Activated CD4-positive, alpha-beta T cell treated with anti-CD3 and anti-CD28 coated beads, Interleukin-2, amount 10 ng/mL, durations not matched to agents 24 days and 14 days (primary cell): ENCODE measurements at places on chromosomes 13 and 19. TPM values are rescaled to one million over a fixed set of nuclear protein-coding genes. Genes with fewer than 3 reads are reported as not detected.

KIR3DL1 gene
- total RNA-seq, result not detected in 2 replicates

ZNF135 gene
- 0.05 TPM in 1 of 2 replicates, not detected in the other for total RNA-seq

HIPK4 gene
- not detected in 2 replicates for total RNA-seq

FFAR2 gene
- not detected in 2 replicates for total RNA-seq

FGF14 gene
- not detected in 2 replicates for total RNA-seq

CBY2 gene
- total RNA-seq, result not detected in 2 replicates

RGL3 gene
- total RNA-seq, result not detected in 2 replicates

DNA sequence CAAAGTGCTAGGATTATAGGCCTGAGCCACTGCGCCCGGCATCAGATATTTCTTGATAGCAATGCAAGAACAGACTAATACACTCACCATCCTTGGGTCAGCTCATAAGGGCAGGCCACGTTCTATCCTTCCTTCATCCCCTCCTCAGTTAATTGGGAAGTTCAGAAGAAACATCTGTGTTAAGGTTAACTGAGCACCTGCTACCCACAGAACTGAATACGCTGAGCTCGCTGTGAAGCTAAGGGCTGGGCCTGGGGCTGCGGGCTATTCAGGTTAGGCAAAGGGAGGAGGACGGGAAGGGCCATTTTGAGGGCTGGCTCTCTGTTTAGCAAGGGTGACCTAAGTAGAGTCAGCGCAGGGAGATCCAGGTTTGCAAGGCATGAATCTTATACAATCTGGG lies 43.0 kb upstream of the UQCRFS1 start:
- no peak for DNase-seq

DNA sequence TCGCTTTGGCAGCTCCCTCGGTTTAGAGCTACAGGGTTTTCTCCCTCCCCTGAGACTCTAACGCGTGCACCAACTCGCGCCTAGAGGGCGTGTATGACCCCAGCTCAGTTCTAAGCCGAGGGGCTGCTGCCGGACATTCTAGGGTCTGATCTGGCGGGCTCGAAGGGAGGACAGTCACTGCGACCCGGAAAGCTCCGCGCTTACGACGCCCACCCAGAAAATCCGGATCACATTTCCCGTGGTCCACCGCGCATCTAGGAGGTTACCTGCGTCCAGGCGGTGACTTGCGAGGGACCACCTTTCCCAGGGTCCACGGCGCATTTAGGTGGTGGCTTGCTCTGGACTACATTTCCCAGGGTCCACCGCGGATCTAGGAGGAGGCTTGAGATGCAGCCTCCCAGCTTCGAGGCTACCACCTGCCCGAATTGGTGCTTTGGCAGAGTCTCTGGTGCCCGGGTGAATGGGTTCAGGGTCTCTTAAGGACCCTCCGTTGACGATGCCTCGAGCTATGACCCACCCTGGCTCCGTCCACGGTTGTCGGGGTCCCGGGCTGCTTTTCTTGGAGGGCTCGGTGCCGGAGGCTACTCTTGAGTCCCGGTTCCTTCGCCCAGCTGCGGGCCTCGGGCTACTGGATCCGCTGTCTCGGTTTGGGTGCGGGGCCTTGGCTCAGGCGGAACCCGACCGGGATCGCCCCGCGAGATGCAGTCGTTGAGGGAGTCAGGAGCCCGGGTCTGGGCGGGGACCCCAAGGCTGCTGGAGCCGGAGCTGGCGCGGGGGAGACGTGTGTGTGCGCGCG lies 30.5 kb downstream of the ZNF146 start:
- DNase-seq, result no peak

- peak; percentile 8 for DNase-seq
Observed at GRCh38 chr13:48741377-48741776, 87.6 kb downstream of the CYSLTR2 start.

DNA sequence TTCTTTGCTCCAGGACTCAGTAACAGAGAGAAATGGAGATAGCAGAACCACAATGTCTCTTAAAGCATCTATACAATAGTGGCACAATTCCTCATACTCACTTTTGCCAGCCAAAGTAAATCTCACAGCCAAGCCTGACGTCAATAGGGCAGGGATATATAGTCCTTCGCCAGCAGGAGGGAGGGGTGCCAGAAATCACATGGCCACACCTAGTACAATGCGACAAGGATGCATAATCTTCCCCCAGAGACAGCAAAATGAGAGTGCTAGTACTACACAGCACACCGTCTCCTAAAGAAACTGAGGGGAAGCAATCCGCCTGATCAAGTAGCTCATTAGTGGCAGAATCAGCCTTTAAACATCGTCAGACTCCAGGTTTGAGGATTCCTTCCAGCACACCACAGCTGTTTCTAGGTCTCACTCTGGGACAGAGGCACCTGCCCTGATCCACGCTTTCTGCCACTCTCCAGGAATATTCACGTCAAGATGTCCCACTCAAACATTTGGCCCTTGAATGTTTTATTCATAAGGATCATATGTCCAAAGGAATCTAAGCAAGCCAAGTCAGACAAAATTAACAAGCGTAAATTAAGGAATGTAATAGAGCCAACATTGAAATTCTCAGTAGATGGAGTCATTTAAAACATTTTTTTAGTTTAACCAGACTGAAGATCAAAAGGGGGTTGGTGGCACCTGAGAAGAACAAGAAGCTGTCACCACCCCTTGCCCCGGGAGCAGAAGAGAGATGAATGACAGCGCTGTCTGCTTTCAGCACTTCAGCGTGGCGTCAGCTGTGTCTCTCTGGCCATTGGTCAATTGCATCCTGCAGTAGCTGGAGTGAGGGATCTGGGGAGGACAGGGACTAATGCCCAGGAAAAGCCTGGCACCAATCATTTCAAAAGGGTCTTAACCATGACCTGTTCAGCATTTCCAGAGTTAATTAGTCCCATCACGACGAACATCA lies 63.5 kb upstream of the SERP2 start:
- DNase-seq, result no peak

GRCh38 chr13:77338961-77339401 lies 12.1 kb upstream of the MYCBP2 start:
- DNase-seq, result peak; percentile 65

GRCh38 chr13:22696433-22696832 lies 484.3 kb upstream of the SGCG start:
- no peak for DNase-seq

DNA sequence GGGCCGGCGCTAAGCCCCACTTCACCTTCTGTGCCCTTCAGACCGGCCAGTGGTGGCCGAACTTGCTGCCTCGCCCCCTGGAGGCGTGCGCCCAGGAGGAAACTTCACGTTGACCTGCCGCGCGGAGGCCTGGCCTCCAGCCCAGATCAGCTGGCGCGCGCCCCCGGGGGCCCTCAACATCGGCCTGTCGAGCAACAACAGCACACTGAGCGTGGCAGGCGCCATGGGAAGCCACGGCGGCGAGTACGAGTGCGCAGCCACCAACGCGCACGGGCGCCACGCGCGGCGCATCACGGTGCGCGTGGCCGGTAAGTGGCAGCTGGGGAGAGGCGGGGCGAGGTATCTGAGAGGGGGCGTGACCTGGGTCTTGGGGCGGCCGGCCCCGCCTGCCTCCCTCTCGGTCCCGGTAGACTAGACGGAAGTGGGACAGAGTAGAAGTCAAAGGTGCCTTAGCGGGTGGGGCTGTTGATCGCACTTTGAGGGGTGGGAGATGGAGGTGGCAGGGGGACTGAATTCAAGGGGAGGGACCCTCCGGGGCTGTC lies 5.6 kb downstream of the ICAM5 start:
- DNase-seq, result peak; percentile 93

DNA sequence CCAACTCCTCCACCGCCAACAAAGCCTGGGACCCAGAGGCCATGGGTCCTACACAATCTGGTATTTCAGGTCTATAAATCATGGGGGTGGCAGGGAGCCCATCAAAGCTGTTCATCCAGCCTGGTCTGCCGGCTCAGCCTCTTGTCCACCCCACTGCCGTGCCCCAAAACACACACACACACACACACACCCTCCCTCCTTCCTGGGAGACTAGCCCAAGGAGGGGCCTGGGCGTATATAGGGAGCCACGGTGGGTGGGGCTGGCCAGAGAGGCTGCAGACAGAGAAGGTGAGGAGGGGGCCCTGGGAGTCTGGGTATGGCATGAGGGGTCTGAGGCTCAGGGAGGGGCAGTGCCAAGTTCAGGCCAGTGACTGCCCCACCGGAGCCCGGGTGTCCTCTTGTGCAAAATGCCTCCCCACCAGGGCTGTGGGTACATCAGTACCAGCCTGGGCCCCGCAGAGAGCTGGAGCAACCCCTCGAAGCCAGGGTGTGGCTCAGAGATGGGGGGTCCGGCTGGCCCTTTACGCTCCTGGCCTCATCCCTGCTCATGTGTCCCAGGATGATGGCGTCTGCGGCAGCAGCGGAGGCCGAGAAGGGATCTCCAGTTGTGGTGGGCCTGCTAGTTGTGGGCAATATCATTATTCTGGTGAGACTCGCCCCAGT lies at the start of gene UPK1A:
Gene UPK1A, plus strand, starts transcription at position 267 of the 663 bp plus-strand sequence. Its CDS starts 296 bp downstream, at position 563.
- no peak for DNase-seq

DNA sequence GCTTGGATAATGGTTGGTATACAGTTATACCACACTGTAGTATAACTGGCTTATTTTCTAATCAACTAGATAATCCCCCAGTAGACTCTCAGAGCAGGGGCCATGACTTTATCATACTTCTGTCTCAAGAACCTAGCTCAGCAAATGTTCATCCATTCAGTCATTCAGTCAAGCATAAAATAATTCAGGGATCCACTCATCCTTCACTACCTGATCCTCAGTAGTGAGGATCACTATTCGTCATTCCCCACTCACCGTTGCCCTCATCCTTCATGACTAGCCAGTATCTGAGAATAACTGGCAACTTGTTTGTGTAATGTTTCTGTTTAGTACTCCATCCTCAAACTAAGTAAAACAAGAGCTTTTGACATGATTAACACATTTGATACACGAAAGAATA lies 77.6 kb downstream of the TSC22D1 start:
- no peak for DNase-seq

DNA sequence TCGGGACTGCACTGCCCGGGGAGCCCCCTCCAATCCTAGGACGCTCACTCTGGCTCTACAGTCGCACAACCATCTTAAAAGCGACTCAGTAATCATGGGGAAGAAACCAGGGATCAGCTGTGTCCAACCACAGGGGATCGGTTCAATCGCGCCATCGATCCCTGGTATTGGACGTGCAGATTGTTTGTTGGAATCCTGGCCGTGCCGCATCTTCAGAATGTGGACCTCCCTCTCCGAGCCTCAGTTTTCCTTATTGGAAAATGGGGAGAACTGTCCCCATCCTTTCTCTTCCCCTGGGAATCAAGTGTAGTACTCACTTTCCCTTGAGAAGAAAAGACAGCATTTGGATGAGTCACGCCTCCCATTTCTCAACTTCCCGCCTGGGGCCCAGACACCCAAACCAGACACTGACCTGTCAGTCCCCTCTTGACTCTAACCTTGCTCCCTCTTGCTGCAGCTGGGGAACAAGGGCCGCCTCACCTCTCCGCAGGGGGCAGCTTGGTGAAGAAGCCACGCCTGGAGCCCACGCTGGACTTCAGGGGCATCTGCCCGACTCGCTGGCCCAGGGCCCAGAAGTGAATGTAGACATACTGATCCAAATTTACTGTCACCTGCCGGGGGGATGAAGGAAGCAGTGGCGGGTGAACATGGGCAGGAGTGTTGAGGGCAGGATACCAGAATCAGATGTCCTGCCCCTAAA lies 17.6 kb downstream of the EMP3 start:
- no peak for DNase-seq

DNA sequence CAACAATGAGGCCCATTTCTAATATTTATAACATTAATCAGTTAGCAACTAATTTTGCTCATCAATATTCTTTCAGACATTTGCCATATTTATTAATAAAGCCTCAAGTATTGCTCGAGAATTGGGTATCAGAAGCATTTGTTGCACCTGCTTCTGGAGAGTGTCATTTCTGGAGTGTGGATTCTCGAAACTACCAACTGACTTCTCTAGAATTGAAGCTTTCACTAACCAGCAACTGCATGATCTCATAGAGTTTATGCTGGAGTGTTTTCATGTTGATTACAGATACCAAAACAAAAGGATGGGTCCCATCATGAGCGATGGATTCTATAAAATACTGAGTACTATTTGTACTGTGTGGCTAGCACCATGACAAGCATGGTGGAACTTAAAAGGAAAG lies 121.0 kb upstream of the SLC7A1 start:
- DNase-seq, result no peak

DNA sequence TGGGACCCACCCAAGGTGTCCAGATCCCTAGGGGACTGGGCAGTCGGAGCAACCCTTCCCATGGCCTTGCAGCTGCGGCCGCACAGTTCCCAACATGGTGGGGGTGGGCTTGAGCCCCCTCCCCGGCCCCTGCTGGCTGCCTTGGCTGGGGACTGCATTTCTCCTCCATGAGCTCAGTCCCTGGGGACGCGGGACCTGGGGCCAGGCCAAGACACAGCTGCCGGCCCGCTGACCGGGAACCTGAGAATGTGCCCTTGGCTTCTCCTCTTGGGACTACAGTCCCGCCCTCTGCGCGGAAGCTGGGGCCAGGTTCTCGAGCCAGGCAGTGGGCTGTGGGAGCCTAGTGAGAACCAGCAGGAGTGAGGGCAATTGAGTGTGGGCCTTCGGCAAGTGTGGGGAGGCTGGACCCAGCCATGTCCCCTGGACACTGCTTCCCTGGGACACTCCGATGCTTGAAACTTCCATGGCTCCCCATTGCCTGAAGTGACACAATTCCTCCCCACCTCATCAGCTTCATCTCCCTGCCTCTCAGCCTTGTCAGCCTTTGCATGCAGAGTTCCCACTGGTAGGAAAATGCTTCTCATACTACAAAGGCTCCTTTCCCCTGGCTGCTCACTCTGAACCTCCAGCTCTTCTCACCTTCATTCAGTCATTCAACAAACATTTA lies 13.1 kb upstream of the NOTCH3 start:
- DNase-seq, result no peak

DNA sequence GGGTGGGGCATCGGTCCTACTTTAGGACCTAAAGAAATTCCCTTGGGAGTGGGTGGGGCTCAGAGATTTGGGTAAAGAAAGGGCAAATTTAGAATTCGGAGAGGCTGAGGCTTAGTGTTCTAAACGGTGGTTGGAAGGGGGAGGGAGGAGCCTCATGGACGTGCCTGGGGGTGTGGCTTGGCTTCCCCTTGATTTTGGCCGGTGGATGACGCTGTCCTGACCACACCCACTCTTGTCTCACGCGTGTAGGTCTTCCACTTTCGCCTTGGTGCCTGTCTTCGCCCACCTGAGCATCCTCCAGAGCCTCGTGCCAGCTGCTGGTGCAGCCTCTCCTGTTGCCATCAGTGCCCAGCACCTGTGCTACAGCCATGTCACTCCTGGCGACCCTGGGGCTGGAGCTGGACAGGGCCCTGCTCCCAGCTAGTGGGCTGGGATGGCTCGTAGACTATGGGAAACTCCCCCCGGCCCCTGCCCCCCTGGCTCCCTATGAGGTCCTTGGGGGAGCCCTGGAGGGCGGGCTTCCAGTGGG lies 1.2 kb upstream of the NUP62 start:
- DNase-seq, result peak; percentile 69

DNA sequence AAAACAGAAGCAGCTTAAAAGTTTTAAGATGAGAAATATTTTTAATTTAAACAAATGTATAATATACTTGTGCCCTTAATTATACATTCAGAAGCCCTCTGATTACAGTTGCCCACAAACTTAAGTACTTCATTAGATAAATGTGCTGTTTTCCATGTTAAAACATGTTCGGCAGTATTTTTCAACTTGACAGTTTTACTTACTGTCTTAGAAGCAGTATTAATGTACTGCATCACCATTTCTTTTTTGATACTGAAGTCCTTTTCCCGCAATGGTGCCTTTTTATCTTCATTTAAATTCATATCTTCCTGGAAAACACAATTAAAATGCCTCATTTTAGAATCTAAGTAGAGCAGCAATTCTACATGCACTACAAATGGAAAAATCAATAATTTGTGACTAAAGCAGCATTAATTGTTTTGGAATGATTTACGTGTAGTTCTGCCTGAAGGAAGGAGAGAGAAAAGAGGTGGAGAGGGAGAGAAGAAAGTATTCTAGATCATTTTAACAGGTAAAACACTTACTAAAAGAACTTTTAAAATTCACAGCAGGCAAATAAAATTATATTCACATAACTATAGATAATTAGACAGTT lies 70.2 kb downstream of the DIAPH3 start:
- no peak for DNase-seq
